ENCODE measurements at places on chromosomes 7 and 10.
A peak's percentile ranks its signal among the peaks of the same experiment; 100 is the strongest.

- no peak for DNase-seq
Measured at GRCh38 chr7:72015136-72015535, 397.0 kb downstream of the CALN1 start.

- DNase-seq = no peak
Measured at GRCh38 chr7:1548438-1548831, 7.6 kb downstream of the TMEM184A start.

DNA sequence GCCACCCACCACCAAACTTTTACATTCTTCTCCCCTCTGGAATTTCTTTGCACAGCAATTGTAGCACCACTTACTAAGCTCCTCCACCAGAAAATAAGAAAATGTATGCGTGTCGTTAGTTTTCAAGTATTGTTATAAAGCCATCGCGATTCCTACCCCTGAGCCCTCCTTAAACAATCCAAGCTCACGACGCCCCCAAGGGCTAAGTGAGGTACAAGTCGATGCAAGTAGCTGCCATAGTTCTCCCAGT, 1.3 kb downstream of the FRAT2 start:
- no peak for DNase-seq

GRCh38 chr7:64463636-64464375, 99.1 kb downstream of the ZNF680 start:
- DNase-seq = peak; percentile 27

GRCh38 chr7:91285696-91286355, 21.6 kb downstream of the FZD1 start:
- DNase-seq = no peak

Data from kidney glomerular epithelial cell (primary cell).